Small intestine (tissue), 16 donors: ENCODE measurements at places on chromosomes 11 and 22. TPM values are rescaled to one million over a fixed set of nuclear protein-coding genes. Genes with fewer than 3 reads are reported as not detected.

GRCh38 chr11:64751136-64751535 is 7.2 kb upstream of the RASGRP2 start:
- no peak for DNase-seq

- DNase-seq: no peak
These were observed 97.4 kb downstream of the FDX1 start for GRCh38 chr11:110527146-110527545.

PTGDR2 gene
- polyA plus RNA-seq: 3.5 TPM

KCNJ5 gene
- not detected for polyA plus RNA-seq

PRMT3 gene
- 10.8 TPM for polyA plus RNA-seq

DNA sequence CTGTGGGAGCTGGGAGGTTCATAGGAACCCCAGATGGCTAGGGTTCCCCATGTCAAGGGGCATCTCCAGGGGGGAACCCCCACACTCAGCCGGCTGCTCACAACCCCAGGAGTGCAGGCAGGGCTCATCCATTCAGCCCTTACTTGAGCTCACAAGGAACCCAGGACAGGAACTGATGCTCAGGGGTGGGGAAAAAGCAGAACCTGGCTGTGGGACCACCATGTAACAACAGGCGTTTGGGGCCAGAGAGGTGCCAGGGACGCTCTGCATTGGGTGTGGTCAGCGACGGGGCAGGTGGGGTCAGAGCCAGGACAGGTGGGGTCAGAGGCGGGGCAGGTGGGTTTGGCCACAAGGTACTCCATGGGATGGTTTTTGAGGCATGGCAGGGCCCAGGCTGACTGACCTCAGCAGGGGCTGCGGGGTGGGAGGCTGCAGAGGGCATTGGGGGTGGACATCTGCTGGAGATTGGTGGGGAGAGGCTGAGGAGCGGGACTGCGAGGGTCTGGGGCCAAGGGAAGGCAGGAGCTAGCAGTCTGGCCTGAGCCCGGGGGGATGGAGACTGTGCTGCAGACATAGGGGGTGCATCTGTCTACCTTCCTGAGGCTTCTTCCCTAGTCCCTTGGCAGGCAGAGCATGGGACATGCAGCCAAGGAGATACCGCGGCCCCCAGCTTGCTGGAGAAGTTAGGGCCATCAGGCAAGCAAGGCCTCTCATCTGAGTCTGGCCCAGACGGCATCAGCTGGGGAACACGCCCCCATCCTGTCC is 34.0 kb upstream of the CARS1 start:
- DNase-seq: no peak

CHADL gene
- 1.4 TPM for polyA plus RNA-seq

- DNase-seq: no peak
These were observed 44.9 kb upstream of the TENM4 start for GRCh38 chr11:79485694-79486093.

MYO18B gene
- polyA plus RNA-seq: 1.1 TPM

GRCh38 chr11:57818812-57819211 is 57.2 kb downstream of the CTNND1 start:
- DNase-seq: peak; percentile 52

DNA sequence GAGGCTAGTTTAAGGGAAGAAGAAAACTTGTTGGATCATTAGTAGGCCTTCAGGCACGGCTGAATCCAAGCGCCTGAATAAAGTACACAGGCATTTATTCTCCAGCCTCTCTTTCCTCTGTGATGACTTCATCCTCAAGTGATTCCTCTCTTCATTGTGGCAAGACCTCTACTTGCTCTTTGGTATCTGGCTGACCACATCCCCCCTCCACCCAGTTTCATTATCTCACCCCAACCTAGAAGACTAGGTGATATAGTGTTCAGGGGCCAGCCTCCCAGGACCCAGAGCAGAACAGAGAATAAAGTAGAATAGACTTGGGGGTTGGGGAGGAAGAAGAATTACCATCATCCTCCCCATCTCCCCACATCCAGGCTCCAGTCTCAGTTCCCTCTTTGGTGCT is 189.3 kb downstream of the MIAT start:
- DNase-seq: no peak

TSSK2 gene
- polyA plus RNA-seq: not detected
